Activated CD4-positive, alpha-beta T cell treated with anti-CD3 and anti-CD28 coated beads, Interleukin-10, Interleukin-2, amounts not matched to agents 100 ng/mL and 50 ng/mL, durations not matched to agents 16 hours and 8 hours (primary cell): ENCODE measurements at places on chromosomes 3 and 15.

- no peak for DNase-seq
These were observed 479.8 kb downstream of the PLOD2 start for GRCh38 chr3:145681181-145681580.

GRCh38 chr15:25694239-25694584 lies 168.9 kb downstream of the ATP10A start:
- no peak for DNase-seq

DNA sequence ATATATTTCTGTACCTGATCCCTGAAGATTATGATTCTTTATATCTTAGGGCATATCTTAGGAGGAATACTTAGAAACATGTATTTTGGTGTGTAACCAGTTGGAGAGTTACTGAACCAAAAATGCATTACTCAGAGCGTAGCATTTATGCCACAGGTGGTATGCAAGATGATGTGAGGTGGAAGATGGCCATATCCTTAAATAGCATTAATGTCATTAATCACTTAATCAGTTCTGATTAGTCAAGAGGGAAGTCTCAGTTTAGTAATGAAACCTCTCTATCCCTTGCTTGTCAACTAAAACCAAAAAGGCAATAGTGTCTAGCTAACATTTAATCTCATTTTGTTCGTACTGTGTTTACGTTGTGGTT lies 130.5 kb upstream of the PHLDB2 start:
- no peak for DNase-seq

- no peak for DNase-seq
These were observed 330.7 kb upstream of the SLCO3A1 start for GRCh38 chr15:91522605-91523332.

- no peak for DNase-seq
These were observed 4.6 kb downstream of the RBM15B start for GRCh38 chr3:51395493-51396213.

DNA sequence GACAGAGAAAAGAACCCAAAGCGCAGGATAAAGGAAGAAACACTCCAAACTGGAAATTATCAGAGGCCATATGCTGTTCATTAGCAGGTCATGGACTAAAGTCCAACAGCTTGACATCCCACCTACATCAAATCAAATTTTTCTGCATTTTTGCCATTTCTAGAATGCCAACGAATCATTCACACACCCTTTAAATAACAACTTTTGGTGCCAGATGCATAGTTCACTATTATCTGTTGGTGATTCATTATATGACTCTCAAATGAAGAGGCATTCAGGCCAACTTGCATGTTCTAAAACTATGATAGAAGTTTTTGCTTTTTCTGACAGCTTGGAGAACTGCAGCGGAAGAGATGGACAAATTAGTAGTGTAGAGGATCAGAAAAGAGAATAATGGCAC lies 529.8 kb upstream of the NAALADL2 start:
- DNase-seq: no peak

DNA sequence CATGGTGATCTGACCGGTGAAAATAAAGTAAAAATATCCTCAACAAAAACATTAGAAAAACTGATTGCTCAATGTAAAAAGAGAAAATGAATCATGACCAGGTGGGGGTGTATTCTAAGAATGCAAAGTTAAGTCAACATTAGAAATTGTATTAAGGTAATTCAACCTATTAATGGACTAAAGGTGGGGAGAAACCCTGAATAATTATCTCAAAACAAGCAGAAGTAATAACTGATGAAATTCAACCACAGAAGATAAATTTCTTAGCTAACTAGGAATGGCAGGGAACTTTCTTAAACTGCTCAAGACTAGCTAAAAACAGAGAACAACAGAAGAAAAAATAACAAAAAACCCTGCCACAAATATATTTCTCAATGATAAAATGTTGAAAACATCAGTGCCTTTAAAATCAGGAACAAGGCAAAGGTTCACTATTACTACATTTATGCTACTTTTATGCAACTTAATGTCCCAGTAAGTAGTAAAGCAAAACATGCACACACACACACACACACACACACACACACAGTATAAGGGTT lies 204.4 kb upstream of the THBS1 start:
- DNase-seq: no peak

- DNase-seq: no peak
These were observed 435.4 kb upstream of the ATP11B start for GRCh38 chr3:182357928-182358327.

DNA sequence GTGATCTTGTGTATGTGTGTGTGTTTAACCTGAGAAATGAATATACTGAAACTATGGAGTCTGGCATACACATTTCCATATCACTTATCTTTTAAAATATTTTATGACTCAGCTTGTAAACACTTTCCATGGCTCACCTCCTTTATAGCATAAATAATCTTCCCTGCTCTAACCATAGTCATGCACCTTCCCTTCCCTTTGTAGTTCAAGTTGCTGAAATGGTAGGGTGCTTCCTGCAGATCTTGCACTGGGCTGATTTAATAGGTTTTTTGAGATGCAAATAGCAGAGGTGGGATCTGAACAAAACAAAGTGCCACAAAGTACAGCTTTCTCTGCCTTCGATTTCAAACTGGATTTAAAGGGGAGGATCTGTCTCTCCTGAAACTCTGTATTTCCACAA lies 712.7 kb upstream of the LMCD1 start:
- no peak for DNase-seq
